ENCODE measurements at places on chromosomes 7 and 10.
A peak's percentile ranks its signal among the peaks of the same experiment; 100 is the strongest.

GRCh38 chr7:50056131-50056530, 36.9 kb downstream of the ZPBP start:
- peak; percentile 55 for DNase-seq

GRCh38 chr7:75920431-75921161, 5.6 kb downstream of the POR start:
- DNase-seq: no peak

DNA sequence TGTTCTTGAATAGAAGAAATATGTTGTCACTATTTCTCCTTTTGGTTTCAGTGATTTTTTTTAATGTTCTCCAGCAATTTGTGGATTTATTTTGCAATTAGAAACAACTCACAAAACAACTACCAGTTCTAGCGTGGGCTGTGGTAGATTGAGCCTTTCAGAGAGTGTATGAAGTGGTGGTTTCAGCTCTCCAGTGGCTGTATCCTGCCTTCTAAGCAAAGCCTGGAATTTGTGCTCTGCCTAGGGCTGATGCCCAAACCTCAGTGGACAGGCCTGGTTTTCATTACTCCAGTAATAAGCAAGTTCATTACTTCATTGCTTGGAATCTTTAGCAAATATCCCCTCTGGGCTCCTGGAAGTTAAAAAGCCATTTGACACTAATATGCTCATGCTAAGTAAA, 35.9 kb downstream of the APBB1IP start:
- no peak for DNase-seq

- no peak for DNase-seq
Observed at GRCh38 chr10:131570716-131571307, 259.3 kb upstream of the TCERG1L start.

DNA sequence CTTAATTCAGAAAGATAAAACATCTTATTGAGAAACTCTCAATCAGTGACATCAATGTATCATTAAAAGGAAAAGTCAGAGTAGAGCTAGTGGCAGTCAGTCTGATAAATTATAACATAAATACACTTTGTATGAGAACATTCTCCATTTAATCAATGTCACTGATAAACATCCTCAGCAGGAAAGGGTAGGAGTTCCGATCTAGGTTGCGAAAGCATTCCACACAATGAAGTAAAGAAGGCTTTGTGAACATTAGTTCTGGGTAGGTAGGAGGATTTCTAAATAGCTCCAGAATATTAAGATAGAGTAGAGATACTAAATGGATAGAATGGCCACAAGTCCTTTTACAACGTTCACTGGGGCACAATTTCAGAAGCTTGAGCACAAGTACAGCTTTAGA, 179.7 kb upstream of the MALRD1 start:
- no peak for DNase-seq

GRCh38 chr10:50552771-50553535, 70.8 kb downstream of the SGMS1 start:
- DNase-seq: peak; percentile 90

GRCh38 chr7:72793791-72794190, 34.2 kb downstream of the TYW1B start:
- DNase-seq: no peak
